Osteoblast (primary cell): ENCODE measurements at places on chromosomes 5 and 9. TPM values are rescaled to one million over a fixed set of nuclear protein-coding genes. Genes with fewer than 3 reads are reported as not detected.

Gene NMUR2
- not detected in 2 replicates for total RNA-seq

Gene STK32A
- 1.2 and 1.8 TPM in 2 replicates for total RNA-seq

Gene ZFP2
- 1.2 and 1.4 TPM in 2 replicates for total RNA-seq

Gene CSF2
- not detected in 2 replicates for total RNA-seq

Gene HOMER1
- 10.6 and 14.1 TPM in 2 replicates for total RNA-seq

Gene LCN9
- total RNA-seq = not detected in 2 replicates

GRCh38 chr9:71628247-71628646, 140.1 kb downstream of the CEMIP2 start:
- no peak for DNase-seq

DNA sequence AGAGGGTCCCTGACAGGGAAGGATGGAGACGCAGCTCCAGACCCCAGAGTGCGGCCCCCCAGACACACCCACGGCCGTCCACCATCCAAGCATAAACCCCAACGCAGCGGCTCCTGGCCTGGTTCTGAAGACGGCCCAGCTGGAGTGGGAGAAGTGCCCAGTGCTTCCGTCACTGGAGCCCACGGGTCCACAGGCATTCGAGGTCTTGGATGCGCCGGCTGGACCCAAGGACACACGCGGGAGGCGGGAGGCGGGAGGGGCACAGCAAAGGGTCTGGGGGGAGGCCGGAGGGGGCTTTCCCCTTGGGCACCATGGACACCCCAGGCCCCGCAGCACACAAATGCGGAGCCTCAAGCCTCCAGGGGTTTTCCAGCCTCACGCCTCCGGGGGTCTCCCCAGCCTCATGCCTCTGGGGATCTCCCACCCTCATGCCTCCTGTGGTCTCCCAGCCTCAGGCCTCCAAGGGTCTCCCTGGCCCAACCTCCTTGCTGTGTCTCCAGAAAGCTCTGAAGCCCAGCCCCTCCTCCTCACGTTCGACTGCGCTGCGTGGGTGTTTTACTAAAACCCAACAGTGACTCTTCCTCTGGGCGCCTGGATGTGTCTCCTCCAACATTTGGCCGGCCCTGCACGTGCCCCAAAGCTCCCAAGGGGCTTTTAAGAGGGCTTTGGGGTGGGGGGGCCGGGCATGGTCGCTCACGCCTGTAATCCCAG, 15.2 kb downstream of the EXD3 start:
- DNase-seq = peak; percentile 96

DNA sequence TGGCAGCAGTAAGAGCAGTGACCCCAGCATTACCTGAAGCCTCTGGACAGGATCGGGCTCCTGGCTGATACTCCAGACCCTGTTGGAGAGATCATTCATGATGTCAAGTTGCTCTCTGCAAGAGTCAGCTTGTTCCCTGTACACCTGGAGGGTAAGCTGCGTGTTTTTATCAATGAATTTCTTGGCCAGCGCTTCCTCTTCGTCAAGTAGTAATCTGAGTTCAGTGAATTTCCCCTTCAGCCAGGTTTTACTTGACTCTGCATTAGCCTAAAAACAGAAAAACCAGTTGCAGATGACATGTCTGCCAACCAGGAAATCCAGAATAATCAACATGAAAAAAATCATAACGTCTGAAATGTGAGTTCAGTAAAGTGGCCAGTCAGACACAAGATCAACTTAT, 19.1 kb downstream of the TRIM14 start:
- DNase-seq = no peak

GRCh38 chr5:4911646-4912403, 228.3 kb upstream of the ADAMTS16 start:
- DNase-seq = peak; percentile 10

DNA sequence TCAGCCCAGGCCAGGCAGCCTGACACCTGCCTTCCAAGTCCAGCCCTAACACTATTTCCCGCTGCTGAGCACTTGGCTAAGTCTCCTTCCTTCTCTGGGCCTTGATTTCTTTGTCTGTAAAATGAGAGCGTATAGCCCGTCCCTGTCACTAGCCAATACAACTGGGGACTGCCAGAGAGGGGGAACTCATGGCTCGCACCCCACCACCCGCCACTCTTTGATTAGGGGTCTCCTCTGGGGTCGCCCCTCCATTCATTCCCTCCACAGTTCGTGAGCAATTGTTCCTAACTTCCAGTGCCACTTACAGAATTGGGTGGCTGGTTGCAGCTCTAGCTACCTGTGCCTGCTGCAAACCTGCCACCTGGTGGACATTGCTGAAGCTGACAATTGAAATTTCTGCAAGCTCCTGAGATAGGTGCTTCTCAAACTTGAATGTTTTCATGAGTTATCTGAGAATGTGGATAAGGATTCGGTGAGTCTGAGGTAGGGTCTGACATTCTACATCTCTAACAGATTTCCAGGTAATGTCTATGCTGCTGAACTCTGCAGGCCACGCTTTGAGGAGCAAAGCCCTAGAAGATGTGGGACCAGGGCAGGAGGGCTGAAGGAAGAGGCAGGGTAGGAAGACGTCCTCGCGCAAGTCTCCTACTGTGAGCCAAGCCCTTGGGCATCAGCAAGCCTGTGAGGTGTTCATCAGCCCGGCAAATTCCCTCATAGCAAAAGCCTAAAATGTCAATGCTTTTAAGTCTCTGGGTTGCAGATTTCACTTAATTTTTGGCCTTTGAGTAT, 13.3 kb upstream of the RECK start:
- DNase-seq = peak; percentile 82

DNA sequence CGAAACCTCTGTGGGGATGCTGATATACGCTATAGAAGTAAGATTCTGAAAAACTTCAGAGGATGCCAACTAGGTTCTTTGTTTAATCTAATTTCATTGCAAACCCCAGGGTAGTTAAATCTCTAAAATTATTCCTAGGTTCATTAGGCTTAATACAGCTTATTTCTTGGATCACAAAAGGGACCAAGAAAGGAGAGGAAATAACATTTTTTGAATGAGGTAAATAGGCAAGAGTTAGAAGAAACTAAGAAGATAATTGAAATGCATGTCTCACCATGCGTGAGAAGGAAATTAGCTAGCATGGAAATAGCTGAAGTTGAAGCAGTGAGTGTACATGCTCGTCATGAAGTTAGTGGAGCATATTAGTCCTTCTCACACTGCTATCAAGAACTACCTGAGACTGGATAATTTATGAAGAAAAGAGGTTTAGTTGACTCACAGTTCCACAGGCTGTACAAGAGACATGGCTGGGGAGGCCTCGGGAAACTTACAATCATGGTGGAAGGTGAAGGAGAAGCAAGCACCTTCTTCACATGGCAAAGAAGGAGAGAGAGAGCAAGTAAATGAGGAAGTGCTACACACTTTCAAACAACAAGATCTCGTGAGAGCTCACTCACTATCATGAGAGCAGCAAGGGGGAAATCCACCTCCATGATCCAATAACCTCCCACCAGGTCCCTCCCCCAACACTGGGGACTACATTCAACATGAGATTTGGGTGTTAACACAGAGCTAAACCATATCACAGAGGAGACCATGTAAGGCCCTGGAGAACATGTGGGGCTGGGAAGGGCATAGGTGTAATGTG, 125.1 kb upstream of the OSMR start:
- DNase-seq = no peak

DNA sequence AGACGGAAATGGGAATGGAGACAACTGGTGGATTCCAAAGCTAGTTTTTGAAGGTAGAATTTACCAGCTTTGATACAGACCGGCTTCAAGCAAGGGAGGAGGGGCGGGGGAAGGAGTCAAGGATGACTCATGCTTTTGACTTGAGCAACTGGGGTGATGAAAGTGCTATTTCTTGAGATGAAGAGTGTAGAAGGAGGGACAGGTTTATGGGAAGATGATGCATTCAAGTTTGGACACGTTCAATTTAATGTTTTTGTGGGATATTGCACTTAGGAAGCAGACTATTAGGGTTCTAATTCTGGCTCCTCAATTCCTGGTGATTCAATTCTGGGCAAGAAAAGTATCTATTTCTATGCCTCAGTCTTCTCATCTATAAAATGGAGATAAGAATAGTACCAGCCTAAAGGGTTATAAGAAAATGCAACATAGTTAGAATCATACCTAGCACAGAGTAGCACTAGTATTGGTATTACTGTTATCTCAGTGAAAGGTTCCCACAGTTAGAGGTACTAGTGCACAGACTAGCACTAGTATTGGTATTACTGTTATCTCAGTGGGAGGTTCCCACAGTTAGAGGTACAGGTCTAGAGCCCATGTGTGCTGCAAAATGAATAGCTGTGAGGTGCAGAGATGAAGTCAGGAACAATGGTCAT, 4.6 kb downstream of the NIPAL4 start:
- peak; percentile 86 for DNase-seq

DNA sequence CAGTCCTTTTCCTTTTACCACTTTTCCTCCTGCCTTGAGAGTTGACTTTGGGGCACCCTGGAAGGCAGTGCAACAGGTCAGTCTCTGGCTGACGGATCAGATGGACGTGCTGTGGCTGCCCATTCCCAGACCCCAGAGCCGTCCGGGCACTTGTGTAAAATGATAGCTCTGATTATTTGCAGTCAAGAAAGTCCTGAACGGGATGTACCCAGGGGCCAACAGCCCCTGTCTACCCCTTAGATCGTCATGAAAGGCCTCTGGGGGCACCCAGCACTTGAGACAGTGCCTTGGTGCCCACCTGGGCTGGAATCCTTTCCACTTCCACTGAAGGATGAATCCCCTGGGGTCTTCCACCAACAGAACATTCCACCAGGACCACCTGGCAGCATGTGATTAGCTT, 17.7 kb upstream of the ANGPTL2 start:
- DNase-seq = no peak

DNA sequence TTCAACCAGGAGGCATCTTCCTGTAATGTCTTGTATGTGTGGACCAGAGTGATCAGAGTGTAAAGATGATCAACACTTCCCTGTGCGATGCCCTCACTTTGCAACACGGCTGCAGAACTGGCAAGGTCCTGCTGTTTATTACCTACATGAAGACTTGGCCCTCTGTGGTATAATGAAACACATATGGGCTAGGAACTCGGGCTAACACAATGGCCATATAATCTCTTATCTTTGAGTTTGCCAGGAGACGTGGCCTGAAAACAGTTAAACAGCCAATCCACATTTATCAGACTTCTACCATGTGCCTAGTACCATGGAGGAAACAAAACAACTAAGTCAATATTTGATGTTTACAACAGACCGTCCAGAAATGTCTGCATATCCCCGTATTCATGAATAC, 145.5 kb downstream of the ZNF462 start:
- DNase-seq = no peak

DNA sequence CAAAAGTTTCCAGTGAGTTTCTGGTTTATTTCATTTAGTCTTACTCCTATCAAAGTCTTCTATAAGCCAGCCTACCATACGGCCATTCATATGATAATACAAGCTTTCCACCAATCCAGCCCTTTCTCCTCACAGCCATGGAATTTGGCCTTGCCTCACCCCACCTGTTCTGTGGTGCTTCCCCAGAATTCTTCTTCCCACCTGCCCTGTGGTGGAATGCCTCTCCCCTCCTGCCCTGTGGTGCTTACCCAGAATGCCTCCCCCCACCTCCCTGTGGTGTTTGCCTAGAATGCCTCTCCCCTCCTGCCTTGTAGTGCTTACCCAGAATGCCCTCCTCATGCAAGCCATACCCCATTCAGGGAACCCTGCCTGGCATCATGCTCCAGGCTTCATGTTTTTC, 90.3 kb upstream of the APC start:
- DNase-seq = no peak

DNA sequence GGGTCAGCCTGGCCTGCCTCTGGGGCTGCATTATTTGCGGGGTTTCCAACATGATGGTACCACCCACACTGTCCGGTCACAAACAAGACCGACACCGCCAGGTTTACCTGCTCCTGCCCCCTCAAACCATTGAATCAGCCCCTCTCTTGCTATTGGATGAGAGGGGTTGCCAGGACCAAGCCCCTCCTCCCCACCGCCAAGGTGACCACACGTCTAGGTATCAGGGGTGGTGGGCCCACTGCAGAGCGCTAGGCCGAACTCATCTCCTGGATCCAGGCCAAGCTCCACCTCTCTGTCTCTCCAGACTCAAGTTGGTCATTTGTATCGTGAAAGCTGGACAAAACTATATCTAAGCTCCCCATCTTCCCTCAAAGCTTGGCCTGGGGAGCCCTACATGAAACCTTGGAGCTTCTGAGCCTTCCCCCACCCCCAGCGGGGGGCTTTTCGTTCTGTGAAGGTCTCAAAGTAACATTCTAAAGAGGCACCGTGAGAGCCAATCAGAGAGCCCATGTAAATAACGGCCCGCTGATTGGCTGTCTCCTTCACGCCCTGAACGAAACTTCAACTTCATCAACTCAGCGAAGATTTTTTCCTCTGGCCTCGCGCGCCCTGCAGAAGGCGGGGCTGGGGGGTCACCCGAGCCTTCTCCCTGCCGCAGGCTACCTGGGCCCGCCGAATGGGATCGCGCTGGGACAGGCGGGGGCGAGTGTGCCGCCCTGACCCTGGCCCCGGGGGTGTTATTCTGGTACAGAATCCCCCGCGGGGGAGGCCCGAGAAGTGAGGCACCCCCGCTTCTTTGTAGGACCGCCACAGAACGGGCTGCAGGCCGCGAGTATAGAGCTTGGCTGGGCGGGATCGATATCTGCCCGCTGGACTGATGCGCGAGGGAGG, 49.6 kb upstream of the PSD2 start:
- DNase-seq = peak; percentile 96

DNA sequence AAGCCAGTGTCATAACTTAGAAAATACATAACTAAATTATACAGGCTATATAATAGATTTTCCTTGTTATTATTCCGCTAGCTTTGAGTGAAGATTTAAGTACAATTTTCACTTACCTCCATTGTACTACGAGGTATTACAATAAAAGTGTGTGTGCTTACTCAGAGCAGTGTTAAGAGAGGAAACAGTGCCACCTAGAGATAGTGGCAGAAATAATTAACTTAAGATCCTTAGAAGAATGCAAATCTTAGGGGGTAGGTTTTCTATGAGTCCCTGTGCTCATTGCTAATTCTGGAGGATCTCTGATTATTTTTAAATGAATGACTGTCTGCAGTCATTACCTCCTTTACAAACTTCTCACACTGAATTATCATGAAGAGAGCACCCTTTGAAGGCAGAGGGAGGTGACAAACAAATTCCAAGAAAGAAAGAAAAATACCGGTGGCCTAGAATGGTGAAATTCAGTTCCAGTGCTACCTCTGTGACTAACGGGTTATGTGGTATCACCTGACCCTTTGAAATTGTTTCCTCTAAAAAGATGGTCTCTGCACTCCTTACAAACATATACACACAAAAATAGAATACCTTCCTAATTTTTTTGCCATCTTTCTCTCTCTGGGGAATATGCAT, 379.8 kb downstream of the TRIM36 start:
- no peak for DNase-seq

DNA sequence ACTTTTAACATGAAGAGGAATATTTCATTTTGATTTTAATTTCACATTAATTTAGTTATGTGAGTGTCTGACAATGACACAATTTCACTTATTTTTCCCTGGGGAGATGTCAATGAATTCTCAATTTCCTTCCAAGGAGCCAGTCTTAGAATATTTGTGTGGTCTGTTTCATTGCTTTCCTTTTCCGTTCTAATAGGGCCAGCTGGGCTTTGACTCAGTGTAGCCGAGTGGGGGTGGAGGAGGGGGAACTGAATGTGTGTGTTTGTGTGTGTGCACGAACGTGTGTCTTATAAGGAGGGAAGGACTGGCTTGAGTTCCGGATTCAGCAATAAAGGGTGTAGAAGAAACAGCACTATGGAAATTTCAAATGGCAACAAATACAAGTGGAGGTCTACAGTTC, 100.0 kb downstream of the BASP1 start:
- DNase-seq = peak; percentile 71
